ENCODE measurements at places on chromosomes 2 and 18. TPM values are rescaled to one million over a fixed set of nuclear protein-coding genes. Genes with fewer than 3 reads are reported as not detected.

DNA sequence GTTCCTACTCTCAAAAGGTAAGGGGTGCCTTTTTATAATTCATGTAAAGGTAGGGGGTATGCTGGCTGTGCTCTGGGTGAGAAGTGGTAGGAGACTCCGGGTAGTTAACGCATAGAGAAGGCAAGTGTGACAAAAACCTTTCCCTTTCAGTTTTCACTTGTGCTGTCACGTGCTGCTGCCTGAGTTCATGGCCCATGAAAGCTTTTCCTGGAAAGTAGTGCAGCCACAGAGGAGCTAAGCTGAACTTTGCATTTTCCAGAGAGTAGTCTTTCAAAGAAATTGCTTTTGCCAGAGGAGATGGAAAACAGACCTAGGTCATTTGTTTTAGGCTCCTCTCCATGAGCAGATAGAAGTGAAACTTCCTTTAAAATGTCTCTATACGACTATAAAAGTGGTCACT lies 44.7 kb downstream of the THSD7B start:
- no peak for DNase-seq

DNA sequence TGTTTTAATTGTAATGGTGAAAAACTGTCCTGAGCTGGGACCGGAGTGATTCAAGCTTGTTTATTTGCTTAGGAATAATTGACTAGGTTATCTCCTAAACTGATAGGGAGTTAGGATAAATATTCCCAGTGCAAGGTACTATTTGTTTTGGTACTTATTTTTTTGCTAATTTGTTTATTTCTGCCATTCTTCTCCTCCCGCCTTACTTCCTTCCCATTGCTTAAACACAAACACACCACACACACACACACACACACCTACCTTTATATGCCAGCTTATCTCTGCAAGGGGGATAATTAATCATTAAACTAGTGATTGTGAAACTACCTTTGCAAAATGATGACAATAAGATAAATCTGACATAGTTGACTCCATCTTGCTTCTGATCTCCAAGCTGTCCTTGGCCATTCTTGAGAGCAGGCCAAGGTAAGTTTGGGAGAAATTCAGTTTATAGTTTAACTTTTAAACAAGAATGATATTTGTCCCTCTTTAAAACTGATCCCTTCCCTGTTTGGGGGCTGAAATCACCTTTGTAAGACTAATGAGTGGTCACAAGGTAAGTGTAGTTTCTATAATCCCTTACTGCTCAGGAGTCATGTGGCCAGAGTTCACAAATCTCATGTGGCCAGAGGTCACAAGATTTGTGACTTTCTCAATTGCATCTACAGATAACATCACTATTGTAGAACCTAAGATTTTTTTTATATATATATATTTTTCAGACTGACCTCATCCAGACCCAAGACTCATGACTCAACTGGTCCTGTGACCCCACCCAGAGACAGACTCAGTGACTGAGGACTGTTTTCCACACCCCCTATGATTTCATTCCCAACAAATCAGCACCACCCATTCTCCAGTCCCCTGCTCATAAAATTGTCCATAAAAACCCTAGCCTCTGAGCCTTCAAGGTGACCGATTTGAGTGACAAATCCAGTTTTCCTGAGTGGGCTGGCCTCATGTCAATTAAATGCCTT lies 83.1 kb upstream of the LRRTM4 start:
- no peak for DNase-seq

GRCh38 chr2:61469424-61470121 lies 1.3 kb downstream of the USP34 start:
- DNase-seq = no peak

CIAO1 gene
- 59.9 TPM for total RNA-seq

EPAS1 gene
- 16.5 TPM for total RNA-seq

CFAP65 gene
- total RNA-seq = not detected
